Activated naive CD4-positive, alpha-beta T cell treated with Interleukin-2 at 50 U/mL for 16 hours (primary cell): ENCODE measurements at places on chromosomes 4 and X.

- no peak for DNase-seq
These were observed at the start of gene TMEM150C for GRCh38 chr4:82561786-82562563. TMEM150C (minus strand) TSS chr4:82561988; CDS start chr4:82504657, 57,331 bp downstream.

DNA sequence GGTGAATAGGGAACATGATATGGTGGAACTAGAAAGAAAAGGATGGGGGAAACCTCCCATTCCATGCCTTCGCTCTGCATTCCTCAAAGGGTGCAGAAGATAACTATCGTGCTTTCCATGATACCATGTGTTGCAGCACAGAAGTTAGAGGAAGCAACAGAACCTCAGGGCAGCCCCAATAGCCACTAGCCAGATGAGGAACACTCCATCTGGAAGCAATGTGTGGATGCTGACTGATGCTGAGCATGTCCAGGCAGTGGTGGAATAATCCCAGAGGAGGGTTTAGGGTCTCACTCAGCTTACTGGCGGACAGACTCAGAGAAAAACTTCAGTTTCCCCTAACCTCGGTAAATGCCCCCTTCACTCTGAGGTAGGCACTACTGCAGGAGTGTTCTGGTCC lies 7.5 kb downstream of the SMIM10 start:
- DNase-seq, result no peak

DNA sequence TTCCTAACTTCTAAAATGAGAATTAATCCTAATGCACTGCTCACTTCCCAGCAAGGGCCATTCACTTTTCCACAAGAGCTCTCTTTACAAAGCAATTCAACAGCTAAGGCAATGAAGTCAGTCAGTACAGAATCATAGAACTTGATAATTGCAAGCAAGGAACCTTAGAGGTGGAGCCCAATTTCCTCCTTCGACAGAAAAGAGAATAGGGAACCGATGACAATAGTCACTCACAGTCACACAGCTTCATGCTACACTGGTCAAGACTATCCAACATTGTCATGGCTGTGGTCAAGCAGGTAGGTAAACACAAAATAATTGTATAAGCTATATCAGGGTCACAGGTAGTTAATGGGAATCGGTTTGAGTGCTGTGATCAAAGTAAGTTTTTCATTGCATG lies 90.0 kb downstream of the ELOVL6 start:
- no peak for DNase-seq

DNA sequence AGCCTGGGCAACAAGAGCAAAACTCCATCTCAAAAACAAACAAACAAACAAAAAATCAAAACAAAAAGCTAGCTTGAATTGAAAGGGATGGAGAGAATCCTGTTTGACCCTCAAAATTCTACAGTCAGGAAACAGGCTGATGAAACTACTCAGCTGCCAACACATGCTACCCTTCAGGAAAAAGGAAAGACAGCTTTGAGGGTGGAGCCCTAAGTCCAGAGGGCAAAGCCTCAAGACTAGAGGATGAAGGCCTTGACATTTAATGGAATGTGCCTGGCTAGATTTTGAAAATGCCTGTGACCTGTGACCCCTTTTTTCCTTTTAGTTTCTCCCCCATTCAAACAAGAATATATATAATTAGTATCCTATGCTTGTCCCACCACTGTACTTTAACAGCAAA lies 27.1 kb downstream of the MORC4 start:
- no peak for DNase-seq

GRCh38 chrX:459611-460010 lies 72.9 kb upstream of the PPP2R3B start:
- no peak for DNase-seq

DNA sequence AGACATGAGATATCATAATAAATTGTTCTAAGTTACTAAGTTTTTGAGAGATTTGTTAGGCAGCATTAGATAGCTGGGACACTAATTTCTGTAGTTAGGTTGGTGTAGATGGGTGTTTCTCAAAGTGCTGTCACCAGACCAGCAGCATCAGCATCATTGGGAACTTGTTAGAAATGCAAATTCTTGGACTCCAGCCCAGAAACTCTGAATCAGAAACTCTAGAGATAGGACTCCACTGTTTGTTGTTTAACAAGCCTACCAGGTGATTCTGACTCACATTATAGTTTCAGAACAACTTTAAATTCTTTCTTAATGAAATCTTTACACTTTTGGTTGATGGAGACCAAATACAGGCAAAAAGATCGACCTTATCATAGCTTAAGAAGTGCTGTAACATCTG lies 173.7 kb downstream of the PABPC4L start:
- DNase-seq, result no peak

DNA sequence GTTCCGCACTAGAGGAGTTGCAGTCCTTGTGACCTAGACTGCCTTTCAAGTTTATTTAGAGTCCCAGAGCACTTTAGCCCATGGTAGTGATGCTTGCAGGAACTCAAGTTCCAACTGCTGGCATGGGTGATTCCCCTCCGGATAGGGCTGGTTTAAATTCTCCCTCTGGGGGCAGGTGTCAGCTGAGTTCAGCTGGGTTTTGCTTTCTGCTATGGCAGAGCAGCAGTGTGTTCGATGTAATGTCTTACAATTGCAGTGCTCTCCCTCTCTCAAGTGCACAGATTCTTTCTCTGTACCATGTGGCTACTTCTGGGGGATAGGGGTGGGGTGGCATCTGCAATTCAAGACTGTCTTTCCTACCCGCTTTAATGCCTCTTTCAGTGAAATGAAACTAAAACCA lies 164.8 kb upstream of the ZIC3 start:
- DNase-seq, result no peak

- no peak for DNase-seq
These were observed 53.1 kb downstream of the ETNPPL start for GRCh38 chr4:108709722-108710121.

DNA sequence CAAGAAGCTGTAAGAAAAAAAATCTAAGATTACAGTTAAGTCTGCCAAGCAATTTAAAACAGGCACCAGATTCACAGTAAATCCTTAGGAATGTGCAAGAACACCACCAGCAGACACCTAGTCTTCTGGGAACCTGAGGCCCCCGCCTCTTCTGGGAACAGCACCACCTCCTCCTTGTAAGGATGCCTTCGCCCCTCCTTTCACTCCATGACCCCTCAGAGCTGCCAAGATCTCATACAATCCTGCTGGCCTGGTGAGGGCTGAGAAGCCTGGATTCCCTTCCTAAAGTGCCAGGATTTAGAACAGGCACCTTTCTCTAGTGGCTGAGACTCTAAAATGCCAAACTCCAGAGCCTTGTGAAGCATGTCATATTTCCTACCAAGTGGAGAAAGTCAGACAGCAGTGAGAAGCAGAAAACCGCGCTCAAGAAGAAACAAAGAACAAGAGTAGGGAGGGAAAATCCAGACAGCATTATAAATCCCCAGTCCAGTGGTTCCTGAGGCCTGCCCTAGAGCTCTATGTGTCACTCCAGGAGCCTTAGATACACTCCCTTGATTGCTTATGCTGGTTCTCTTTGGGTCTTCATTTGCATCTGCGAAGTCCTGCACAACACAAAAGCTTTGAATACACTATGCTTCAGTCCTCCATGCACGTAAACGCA lies 166.4 kb downstream of the TSPAN5 start:
- DNase-seq, result no peak

DNA sequence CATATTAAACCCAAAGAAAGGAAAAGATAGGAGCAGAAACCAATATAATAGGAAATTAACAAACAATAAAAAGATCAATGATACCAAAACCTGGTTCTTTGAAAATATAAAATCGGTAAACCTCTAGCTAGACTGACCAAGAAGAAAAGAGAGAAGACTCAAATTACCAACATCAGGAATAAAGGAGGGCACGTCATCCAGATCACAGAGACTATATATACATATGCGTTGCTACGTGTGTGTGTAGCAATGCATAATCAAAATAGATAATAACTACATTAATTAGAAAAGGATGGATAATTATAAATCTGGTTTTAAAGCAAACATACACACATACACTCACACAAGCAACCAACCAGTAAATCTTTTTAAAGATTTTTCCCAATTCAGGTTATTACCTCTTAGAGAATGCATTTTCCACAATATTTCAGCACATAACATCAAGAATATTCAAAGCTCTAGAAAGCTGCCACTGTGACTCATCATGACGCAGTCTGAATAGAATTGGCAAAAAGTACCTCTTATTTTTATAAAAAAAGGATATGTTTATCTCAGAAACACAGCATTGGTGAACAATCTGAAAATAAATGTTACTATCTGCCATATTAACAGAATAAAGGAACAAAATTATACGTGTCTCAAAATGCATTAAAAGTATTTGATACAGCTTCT lies 41.4 kb upstream of the USP9X start:
- DNase-seq, result no peak

- no peak for DNase-seq
These were observed 332.9 kb downstream of the PPP3CA start for GRCh38 chr4:101014417-101014816.

DNA sequence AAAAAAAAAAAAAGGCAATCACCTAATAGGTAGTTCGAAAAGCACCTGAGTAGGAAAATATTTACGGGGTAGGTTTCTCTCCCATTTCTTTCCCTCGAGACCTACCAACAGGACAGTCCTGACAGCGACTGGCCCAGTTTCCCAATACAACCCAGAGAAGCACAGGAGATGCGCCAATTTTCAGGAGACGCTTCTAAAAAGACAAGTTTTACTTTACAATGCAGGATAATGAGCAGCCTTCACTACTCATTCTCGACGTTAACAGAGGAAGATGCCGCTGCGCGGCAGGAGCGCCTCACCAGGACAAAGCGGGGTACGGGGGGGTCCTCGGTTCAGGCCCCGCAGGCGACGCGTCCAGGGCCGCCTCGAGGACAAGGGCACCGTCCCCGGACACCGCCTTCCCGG lies 708 bp downstream of the BCLAF3 start:
- no peak for DNase-seq

- no peak for DNase-seq
These were observed 406.8 kb downstream of the PCDH7 start for GRCh38 chr4:31126881-31127398.

- DNase-seq, result no peak
These were observed 2.0 kb downstream of the ELK1 start for GRCh38 chrX:47648376-47648775.

DNA sequence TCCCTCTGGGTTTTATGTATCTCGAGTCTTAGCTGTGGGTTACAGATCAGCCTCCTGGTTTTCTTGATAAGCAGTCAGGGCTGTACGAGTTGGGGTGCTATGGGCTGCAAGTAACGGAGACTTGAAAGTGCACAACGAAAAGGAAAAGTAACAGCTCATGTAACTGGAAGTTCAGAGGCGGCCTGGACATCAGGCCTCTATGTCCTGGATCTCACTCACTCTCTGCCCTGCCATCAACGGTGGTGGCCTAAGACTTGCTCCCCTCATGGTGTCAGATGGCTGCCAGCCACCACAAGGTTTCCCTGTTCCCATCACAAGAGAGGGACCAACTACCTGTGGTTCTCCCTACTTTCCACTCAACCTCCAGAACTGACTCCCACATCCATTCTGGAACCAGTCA lies 4.8 kb downstream of the PPP2R2C start:
- DNase-seq, result no peak

GRCh38 chr4:188031751-188032150 lies 36.2 kb downstream of the ZFP42 start:
- DNase-seq, result no peak

DNA sequence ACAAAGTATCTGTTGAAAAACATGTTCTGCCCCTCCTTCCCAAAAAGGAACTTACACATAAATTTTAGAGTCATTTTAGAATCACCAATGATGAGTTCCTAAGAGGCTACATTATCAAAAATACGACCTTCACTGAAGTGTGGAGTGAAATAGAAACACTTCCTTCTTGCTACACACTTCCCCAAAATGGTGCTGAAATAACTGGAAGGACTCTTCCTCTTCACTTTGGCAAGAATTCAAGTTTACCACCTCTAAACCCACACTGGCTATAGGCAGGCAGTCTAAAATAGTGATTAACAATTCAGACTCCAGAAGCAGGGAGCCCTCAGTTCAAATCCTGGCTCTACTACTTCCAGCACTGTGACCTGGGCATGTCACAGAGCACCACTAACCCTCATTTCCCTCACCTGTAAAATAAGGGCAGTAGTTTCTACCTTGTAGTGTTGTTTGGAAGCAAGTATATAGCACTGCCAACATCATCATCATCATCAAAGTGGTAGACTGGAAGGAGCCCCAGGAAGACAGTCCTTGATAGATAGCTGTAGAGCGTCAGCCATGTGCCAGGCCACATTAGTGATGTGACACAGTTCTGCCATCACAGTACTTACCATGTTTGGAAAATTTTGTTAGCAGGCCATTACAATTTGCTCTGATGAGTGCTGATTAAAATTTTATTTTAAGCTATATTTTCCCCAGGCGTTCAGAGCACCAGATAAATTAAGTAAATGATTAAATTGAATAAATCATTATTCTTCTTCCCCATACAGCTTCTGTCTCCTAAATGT lies 103.3 kb downstream of the PARM1 start:
- no peak for DNase-seq
